ENCODE measurements at places on chromosomes 7 and 10.

GRCh38 chr10:63466144-63466935 lies 563 bp upstream of the JMJD1C start:
- DNase-seq = peak; percentile 15

DNA sequence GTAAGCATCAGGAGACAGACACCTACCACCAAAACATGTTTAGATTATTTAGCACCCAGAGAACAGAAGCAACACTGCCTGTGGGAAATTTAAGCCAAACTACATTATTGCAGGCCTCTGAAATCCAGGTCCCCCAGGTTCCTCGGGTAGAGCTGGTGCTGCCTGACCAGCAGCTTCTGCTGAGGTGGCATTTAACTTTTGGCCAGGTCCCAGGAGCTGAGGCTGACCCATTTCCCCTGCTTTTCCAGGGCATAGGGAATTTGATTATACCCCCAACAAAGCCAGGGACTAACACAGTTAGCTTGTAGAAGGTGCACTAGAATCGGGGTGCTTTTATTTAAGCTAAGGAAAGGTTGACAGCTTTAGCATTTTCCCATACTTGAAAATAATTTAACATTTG lies 4.7 kb downstream of the LRRC4 start:
- DNase-seq = no peak

GRCh38 chr10:101489355-101489754 lies 98.7 kb downstream of the POLL start:
- no peak for DNase-seq

DNA sequence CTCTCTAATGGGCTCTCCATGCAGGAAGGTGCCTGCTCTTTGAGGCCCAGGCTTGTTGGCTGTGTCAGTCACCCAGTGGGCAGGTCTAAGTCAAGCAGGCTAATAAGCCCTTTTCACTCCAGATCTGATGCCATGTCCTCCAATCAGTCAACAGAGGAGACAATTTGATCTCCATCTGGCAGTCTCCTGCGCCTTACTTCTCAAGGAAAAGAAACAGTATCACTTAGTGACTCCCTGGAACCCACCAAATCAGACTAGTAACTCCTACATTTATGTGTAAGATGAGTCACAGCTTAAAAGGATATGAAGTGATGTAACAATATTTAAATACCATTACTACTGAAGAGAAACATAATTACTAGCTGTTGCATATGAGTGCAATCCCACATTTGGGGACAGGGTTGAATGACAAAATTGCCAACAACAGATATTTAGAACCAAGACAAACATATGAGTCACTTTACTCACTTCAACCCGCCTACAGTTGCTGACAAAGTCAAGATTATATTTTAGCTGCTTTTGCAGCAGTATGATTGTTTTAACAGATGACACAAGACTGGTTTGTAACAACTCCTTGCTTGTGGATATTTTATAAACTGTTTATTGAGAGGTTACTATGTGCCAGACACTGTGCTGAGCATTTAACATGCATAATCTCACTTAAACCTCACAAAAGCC lies 72.1 kb downstream of the USP6NL start:
- no peak for DNase-seq

GRCh38 chr10:125014086-125014830 lies 72.3 kb downstream of the ZRANB1 start:
- DNase-seq = no peak

- DNase-seq = no peak
These were observed 86.2 kb downstream of the HIBADH start for GRCh38 chr7:27576360-27576944.
